ENCODE measurements at places on chromosomes 3 and 15. TPM values are rescaled to one million over a fixed set of nuclear protein-coding genes. Genes with fewer than 3 reads are reported as not detected.

Gene BDH1
- 118 TPM for total RNA-seq

Gene FMN1
- total RNA-seq = not detected

Gene CASR
- not detected for total RNA-seq

Gene ECE2
- total RNA-seq = not detected

Gene SLC22A14
- not detected for total RNA-seq

Gene IGSF10
- not detected for total RNA-seq

Gene ARIH1
- total RNA-seq = 170 TPM

Gene GOLGA6L7
- not detected for total RNA-seq

DNA sequence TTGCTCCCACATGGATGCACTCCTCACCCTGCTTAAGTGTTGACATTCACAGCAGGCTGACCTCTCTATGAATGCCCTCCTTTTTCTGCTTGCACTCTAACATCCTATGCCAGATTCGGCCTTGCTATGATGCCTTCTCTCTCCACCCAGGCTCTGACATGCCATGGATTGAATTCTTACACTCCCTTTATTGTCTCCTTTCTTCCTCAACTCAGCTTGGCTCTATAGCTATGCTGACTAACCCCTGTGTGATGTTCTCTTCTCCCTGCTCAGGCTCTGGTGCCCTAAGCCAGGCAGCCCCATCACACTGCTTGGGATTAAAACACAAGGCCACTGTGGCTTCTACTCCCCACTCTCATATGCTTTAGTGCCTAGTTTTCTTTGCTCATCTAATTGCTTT is 563.7 kb downstream of the NSUN3 start:
- no peak for DNase-seq

GRCh38 chr15:35691173-35691761 is 145.3 kb upstream of the DPH6 start:
- no peak for DNase-seq

GRCh38 chr15:35934383-35935049 is 388.6 kb upstream of the DPH6 start:
- DNase-seq = no peak

DNA sequence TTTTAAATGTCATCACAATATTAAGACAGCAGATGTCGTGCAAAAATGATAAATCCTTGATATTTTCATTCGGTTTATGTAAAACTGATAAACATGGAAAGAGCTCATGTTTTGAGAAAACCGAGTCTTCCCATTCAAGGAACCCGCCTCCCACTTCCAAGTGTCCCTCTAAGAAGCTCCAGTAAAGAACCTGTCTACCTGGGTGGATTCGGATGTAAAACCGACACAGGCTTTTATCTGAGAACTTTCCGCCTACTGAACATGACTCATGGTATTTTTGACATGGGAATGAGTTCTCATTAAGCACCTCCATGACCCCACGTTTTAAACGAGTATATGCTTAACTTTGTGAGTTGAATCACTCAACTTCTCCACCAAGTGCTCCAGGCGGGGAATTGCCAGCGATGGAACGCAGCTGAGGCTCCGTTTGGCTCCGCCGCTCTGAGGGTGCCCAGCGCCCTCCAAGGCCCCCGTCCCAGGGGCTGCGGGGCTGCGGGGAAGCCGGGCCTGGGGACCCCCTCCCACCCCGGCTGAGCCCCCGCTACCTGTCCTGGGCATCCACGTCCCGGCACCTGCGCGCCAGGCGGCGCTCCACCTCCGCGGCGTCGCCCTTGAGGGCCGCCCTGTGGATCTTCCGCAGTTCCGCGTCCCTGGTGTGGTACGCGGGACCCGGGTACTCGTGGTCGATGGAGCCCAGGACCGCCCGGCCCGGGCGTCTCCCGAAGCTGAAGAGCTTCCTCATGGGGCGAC is 119.9 kb downstream of the LMLN start:
- DNase-seq = peak; percentile 64

- DNase-seq = no peak
Measured at GRCh38 chr15:52292780-52293392, 2.7 kb downstream of the MYO5C start.

- no peak for DNase-seq
Measured at GRCh38 chr3:140767566-140767965, 89.7 kb downstream of the TRIM42 start.

DNA sequence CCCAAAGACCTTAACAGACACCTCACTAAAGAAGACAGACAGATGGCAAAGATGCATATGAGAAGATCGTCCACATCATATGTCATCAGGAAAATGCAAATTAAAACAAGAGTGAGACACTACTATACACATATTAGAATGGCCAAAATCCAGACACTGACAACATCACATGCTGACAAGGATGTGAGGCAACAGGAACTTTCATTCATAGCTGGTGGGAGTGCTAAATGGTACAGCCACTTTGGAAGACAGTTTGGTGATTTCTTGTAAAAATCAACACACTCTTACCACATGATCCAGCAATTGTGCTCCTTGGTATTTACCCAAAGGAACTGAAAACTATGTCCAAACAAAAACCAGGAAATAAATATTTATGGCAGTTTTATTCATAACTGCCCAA is 17.6 kb downstream of the CHDH start:
- no peak for DNase-seq

DNA sequence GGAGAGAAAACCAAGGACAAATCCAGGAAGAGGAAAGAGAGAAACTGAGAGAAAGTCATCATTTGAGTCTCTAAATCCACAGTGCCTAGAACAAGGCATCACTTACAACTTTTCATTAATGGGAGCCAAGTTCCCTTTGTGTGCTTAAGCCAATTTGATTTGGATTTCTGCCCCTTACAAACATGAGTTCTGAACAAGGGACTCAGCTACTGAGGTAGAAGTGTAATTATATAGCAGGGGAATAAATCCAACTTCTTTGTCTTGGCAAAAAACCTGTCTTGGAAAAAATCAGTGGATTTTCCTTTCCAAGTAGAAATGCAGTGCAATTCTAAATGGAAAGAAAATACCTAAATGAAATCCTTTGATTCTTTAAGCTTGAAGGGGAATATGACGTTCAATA is 307.2 kb upstream of the CNTN3 start:
- DNase-seq = no peak

GRCh38 chr3:14847613-14848541 is 29.1 kb downstream of the FGD5 start:
- DNase-seq = peak; percentile 6
